Heart right ventricle (tissue), 16 donors: ENCODE measurements at places on chromosomes 3 and 15. TPM values are rescaled to one million over a fixed set of nuclear protein-coding genes. Genes with fewer than 3 reads are reported as not detected.

Gene C2CD4A
- total RNA-seq = not detected

Gene CLDN1
- total RNA-seq = 0.16 TPM

Gene CFAP100
- total RNA-seq = not detected

Gene PLA1A
- total RNA-seq = 2.1 TPM

Gene SELENOT
- 77.2 TPM for total RNA-seq

Gene CHST14
- 6.9 TPM for total RNA-seq

Gene KLHL25
- 3.0 TPM for total RNA-seq

Gene FILIP1L
- total RNA-seq = 116 TPM

Gene LXN
- total RNA-seq = 2.5 TPM
